Muscle of back (tissue), 13 donors: ENCODE measurements at places on chromosomes 6 and 20. TPM values are rescaled to one million over a fixed set of nuclear protein-coding genes. Genes with fewer than 3 reads are reported as not detected.
A peak's percentile ranks its signal among the peaks of the same experiment; 100 is the strongest.

The FAM83C gene
- polyA plus RNA-seq, result 4.7 TPM

The KIAA1755 gene
- 24.0 TPM for polyA plus RNA-seq

The TCP11 gene
- 0.36 TPM for polyA plus RNA-seq

The DSP gene
- 3.5 TPM for polyA plus RNA-seq

The DPPA5 gene
- not detected for polyA plus RNA-seq

The ECT2L gene
- polyA plus RNA-seq, result 0.22 TPM

The SNX21 gene
- polyA plus RNA-seq, result 19.4 TPM

The EBF4 gene
- polyA plus RNA-seq, result 5.4 TPM

The CCN6 gene
- polyA plus RNA-seq, result 0.16 TPM

DNA sequence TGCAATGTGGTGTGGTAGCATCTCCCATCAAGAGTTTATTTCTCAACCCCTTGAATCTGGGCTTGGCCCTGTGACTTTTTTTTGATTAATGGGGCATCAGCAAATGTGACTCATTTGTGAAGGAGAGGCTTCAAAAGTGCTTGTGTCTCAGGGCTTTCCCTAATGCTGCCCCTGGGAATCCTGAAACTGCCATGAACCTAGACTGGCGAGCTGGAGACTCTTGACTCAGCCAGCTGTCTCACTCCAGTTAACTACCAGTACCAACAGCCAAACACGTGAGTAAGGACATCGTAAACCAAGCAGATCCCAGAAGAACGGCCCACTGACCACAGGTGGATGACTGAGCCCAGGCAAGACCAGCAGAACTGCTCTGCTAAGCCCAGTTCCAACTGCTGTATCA, 72.8 kb upstream of the ADTRP start:
- peak; percentile 87 for DNase-seq

GRCh38 chr20:3275966-3276679, 37.1 kb upstream of the SLC4A11 start:
- DNase-seq, result no peak

DNA sequence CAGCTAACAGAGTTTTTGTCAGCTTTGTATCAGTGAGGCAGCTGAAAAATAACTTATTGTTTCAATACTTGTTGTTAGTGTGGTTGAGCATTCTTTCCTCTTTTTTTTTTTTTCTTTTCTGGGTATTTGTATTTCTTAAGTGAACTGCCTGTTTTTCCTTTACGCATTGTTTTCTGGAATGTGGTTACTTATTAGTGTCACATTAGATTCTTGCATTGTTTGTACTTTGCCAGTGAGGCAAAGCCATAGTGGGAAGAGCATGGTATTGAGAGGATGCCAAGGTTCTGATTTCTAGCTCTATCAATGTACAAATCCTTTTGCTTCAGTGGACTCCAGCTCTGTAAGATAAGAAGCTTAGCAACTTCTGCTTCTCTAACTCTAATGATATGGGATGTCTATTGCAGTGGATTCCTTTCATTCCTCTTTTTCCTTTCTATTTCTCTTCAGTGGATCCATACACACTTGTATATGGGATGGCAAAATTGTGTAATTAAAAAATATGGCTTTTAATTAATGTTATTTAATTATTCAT, 3.9 kb downstream of the CDKAL1 start:
- no peak for DNase-seq

DNA sequence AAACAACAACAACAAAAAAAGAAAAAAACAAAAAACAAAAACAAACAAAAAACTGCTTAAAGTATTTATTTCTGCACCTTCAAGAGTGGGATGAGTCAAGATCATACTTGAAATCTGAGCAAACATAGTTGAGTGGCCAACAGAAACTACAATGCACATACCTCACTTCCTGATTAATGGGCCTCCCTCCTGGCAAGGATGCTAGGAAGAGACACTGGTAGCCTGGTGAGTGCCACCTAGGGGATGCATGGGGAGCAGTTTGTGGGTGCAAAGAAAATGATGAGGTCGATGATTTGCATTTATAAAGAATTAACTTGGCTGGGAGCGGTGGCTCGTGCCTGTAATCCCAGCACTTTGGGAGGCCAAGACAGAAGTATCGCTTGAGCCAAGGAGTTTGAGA, 808.1 kb downstream of the MAFB start:
- no peak for DNase-seq

- DNase-seq, result no peak
Measured at GRCh38 chr6:100440935-100441334, 23.8 kb downstream of the SIM1 start.

DNA sequence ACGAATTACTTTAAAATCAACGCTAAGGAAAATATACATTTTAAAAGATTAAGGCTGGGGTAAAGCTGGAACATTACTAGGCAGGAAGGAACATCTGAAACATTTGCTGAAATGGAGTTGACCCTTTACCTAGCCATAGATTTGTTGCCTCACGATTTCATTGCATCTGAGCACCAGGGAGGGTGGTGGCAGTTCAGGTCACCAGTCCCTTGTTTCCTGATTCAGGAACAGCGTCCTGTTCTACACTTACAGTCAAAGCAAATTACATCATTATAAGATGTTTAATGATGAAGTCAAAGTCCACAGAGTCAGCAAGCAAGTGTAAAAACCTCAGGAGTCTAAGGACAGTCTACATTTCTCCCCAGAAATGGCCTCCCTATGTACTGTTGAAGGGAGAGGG, 9.0 kb upstream of the MICA start:
- DNase-seq, result no peak

DNA sequence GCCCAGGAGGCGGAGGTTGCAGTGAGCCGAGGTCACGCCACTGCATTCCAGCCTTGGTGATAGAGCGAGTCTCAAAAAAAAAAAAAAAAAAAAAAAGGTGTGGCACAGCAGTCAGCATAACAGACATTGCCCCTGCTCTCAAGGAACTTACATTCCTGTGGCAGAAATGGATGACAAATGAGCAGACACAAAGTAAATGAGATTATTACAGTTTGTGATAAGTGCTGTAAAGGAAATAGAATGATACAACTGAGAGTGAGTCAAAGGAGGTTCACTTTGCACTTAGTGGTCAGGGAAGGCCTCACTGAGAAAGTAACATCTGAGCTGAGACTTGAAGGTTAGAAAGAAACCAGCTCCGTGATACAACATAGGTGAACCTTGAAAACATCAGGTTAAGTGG, 36.4 kb downstream of the CEP250 start:
- DNase-seq, result no peak

GRCh38 chr20:47351643-47352331, 4.7 kb downstream of the ZMYND8 start:
- DNase-seq, result no peak

GRCh38 chr6:42901538-42901957, 14.3 kb upstream of the PTCRA start:
- DNase-seq, result peak; percentile 87

GRCh38 chr6:36129941-36130666, at the start of gene MAPK13:
Gene MAPK13, plus strand, starts transcription at chr6:36130513. Its CDS starts 70 bp downstream, at chr6:36130583.
- DNase-seq, result no peak

GRCh38 chr20:14431568-14431967, 94.2 kb upstream of the FLRT3 start:
- DNase-seq, result no peak

DNA sequence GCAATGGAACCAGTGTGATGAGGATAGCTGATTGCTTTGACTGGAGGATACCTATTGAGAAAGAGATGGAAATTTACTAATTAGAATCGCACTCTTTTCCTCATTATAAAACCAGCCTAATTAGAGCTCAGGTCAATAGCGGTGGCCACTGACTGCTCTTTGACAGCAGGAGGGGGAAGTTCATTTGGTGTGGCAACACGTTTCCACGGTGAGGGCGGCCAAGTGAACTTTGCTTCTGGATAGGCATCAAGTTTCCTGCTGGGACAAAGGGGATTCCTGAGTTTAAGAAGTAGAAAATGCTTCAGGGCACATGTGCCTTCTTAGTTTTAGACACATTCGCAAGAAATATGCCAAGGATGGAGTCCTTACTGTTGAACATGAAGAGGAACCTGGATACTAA, 145.3 kb upstream of the NRN1 start:
- no peak for DNase-seq

DNA sequence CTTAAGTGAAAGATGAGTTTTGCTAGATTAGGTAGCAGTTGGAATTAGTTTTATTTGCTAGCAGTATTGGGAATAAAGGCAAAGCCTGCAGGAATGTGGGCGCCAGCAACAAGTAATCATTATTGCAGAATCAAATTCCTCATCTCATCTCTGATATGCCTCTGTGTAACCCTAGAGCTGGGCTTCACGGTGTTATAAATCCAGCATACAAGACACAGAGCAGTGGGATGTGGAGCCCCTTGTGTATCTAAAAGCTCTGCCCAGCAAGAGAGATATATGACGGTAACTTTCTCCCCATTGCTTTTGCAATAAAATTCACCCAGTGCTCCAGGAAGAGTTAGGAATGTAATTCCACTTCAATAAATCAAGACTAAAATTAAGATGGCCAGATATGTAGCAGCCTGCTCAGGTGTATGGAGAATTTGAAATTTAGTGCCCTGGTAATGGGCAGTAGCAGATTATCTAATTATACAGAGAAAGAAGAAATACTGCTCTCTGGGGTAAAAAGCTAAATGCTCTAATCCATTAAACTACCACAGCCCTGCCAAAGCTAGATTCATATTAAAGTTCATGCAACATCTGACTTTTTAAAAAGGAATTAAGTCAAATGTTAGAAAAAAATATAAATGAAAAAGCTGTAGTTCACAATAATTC, 5.6 kb upstream of the BLOC1S5 start:
- no peak for DNase-seq

GRCh38 chr6:108350528-108350927, 55.7 kb downstream of the AFG1L start:
- no peak for DNase-seq

GRCh38 chr6:33903579-33903978, 99.8 kb upstream of the MLN start:
- DNase-seq, result no peak

GRCh38 chr6:48747040-48747439, 636.0 kb upstream of the PTCHD4 start:
- DNase-seq, result no peak

- DNase-seq, result no peak
Measured at GRCh38 chr6:107290491-107290890, 168.9 kb downstream of the PDSS2 start.

GRCh38 chr6:139852067-139852466, 477.6 kb upstream of the CITED2 start:
- no peak for DNase-seq

DNA sequence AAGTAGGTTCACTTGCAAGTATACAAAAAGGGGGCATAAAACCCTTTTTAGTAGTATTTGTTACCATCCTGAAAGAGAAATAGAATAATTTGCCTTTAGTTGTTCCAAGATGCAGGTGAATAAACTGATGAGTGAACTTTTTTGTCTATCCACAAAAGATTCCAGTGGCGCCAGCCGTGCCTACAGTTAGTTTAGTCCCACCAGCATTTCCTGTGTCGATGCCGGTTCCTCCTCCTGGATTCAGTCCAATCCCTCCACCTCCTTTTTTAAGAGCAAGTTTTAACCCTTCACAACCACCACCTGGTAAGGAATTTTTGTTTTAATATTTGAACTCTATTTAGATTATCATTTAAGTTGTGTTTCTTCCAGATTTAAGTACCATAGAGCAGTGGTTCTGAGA, 90.9 kb downstream of the SCAF8 start:
- no peak for DNase-seq

DNA sequence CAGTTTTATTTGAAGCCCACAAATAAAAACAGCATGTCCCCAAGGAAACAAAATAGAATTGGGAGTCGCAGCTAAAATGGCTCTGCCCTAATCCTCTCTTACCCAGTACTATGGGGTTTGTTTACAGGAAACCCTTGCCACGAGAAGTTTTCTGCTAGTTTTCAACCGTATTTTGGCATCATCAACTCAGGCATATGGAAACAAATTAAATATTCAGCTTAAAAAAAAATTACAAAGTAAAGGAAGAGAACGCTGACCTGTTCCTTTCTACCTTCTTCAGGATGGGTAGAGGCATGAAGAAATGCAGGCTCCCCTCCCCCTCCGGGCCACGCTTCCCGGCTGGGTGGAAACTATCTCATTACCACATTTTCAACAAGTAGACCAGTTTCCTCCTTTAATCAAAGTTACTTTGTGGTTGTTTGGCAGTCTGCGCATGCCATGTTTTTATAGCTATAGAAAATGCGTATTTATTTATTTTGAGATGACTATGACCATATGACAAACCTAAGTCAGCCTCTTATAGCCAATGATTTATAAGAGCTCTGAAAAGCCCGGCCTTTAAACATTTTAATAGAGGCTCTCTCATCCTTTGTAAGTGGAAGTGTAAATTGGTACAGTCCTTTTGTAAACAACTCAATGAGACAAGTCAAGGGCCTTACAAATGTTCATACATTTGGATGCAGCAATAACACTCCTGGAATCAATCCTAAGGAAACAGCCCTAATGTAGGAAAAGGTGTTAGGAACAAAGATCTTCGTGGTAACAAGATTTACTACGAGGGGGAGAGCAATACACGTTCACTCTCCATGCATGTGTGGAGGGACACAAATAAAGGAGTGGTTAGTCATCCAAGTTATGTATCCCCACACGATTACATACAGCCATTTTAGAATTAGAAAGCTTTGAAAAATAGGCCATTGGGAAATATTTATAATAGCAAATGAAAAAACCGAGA, 16.1 kb upstream of the ZNF217 start:
- DNase-seq, result no peak

GRCh38 chr6:33620856-33621710, at the start of gene ITPR3:
Gene ITPR3, plus strand, starts transcription at chr6:33621322. Its CDS starts 281 bp downstream, at chr6:33621603.
- DNase-seq, result peak; percentile 78

- DNase-seq, result no peak
Measured at GRCh38 chr20:57205606-57206219, 60.7 kb downstream of the BMP7 start.

- DNase-seq, result no peak
Measured at GRCh38 chr20:15143478-15143877, 806.1 kb upstream of the FLRT3 start.

DNA sequence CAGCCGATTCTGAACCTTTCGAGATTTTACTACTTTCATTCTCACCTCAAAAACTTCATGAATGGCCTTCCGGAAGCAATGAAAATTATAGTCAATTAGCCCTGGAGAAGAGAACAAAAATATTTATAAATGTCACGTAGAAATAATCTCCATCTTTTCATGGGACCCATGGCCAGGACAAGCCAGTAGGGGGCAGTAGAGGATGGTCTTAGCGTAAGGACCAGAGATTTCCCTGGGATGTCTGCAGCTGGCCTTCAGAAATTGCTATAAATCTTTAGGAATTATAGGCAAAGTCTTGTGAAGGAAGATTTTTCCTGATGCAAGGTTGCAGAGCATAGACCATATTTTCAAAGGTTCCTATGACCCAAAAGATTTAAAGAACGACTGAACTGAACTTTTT, 15.6 kb upstream of the UBE2J1 start:
- peak; percentile 74 for DNase-seq

DNA sequence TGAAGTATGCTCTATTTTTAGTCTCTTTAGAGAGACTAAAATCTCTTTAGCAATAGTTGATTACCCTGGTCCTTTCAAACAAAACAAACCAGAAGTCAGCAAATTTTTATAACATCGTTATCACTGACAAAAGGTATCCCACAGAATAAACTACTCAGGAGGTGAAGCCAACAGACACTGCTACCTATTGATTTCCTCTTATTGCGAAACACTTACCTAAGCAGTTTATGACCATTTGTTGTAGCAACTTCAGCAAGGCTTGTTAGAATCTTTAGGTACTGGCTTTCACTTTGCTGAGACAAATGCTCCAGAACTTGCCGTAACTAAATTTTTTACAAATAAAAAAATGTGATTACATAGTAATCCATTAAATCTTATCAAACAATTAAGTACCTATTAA, 64.4 kb downstream of the HACE1 start:
- DNase-seq, result no peak

GRCh38 chr6:31375699-31376098, 18.7 kb upstream of the HLA-B start:
- no peak for DNase-seq
